ENCODE measurements at places on chromosomes 4 and X.
A peak's percentile ranks its signal among the peaks of the same experiment; 100 is the strongest.

- DNase-seq, result no peak
These were observed 143.9 kb downstream of the PTCHD1 start for GRCh38 chrX:23478561-23478960.

- no peak for DNase-seq
These were observed 20.3 kb downstream of the RGS12 start for GRCh38 chr4:3313139-3313538.

DNA sequence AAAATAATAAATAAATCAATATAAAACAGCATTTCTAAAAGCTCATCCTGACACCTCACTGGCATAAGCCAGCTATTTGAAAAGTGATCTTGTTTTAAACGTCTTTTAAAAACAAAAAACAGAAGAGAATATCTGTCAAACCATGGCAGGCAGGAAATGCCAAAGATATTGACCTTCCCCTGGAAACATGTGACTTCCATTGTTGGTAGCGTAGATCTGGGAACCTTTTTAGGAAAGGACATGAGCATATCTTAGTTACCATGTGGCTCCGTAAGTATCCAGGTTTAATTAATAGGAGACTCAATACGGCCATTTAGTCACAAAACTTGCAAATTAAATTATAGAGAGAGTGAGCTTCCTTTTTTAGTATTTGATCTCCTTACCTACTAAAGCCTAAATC lies 83.0 kb upstream of the KLHL4 start:
- DNase-seq, result no peak

DNA sequence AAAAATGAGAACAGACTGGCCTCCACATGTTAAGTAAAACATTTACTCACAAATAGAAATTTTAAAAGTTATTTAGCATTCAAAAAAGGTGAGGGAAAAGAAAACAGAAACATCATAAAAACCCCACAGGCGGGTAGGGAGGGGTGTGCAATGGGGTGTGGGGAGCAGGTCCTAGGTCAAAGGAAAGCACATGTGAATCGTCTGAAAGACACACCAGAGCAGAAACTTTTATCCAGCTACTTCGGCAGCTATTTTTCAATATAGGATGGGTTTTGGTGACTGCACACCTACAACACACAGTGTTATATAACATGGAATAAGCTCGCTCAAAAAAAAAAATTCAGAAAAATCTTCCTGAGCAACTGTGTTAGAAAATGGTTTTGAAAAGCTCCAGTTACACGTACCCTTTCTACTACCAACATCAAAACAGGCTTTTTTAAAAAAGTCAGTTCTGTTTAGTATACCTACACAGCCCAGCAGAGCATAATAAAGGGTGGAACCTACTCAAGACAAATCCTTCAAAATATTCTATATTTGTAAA lies 1.6 kb downstream of the OTUD4 start:
- DNase-seq, result peak; percentile 26

DNA sequence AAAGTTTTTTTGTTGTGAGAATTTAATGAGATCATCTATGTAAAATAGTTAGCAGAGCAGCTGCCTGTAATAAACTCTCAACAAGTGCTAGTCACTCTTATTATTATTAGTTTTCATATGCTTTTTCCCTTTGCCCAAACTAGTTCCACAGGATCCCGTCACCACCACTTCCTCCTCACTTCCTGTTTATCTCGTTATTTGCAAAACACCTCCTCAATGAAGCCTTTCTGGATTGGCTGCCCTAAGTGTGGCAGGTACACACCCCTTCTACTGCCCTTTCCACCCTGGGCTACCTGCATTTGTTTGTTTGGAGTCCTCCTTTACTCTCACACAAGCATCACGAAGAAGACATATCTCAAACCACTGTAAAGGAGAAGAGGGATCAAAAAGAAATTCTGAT lies 54.4 kb upstream of the KLF3 start:
- no peak for DNase-seq

DNA sequence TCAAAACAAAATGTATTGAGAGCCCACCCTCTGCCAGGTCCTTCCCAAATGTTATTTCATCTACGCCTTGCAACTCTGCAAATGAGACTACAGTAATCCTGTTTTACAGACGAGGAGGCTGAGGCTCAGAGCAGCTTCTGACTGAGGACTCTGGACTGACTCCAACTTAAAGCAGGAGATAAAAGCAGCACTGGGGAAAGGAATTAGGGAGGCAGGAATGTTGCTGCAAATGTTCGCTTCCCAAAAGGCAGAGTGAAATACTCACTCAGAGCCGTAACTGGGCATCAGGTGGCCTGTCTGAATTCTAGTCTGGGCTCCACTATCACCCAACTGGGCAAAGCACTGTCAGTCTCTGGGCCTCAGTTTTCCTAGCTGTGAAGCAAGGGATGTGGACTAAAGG lies 94.7 kb upstream of the SRD5A3 start:
- DNase-seq, result no peak

DNA sequence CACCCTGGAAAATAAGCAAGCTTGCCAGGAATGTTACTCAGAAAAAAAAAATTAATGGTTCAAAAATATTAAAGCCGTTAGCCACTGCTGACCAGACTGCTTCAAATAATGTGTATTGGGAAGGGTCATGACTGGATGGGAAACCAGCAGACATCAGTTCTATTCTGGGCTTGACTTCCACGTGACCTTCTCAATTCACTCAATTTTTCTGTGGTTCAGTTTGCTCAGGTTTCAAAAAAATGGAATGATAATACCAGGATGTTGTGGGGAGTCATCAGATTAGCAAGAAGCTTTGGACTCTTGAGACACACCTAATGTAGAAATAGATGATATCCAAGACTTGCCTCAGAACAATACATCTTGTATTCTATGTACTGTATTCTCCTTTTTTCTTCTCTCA lies 541.9 kb upstream of the BOD1L1 start:
- DNase-seq, result no peak

DNA sequence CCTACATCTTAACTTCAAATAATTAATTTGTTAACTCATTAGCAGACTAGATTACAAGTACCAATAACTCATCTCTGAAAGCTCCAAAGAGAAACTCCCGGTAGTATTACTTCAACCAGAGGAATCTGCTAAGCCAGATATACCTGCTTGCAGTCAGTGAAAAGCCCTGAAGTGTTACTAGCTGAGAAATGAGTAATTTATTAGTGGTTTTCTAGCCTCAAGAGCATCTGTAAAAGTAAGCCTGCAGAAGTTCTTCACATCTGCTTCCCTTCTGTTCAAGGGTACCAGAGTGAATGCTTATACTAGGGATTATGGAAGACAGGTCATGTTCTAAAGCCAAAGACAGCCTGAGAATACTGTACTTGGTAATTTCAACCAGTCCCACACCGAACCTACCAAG lies 34.7 kb downstream of the IRS4 start:
- DNase-seq, result no peak

GRCh38 chr4:135492439-135492838 lies 1290.8 kb upstream of the PABPC4L start:
- DNase-seq, result no peak

GRCh38 chr4:545612-546011 lies 30.5 kb downstream of the TMEM271 start:
- no peak for DNase-seq

- no peak for DNase-seq
These were observed 4.3 kb downstream of the TMPRSS11D start for GRCh38 chr4:67879486-67879885.

GRCh38 chr4:125105561-125105960 lies 209.2 kb upstream of the FAT4 start:
- DNase-seq, result no peak

DNA sequence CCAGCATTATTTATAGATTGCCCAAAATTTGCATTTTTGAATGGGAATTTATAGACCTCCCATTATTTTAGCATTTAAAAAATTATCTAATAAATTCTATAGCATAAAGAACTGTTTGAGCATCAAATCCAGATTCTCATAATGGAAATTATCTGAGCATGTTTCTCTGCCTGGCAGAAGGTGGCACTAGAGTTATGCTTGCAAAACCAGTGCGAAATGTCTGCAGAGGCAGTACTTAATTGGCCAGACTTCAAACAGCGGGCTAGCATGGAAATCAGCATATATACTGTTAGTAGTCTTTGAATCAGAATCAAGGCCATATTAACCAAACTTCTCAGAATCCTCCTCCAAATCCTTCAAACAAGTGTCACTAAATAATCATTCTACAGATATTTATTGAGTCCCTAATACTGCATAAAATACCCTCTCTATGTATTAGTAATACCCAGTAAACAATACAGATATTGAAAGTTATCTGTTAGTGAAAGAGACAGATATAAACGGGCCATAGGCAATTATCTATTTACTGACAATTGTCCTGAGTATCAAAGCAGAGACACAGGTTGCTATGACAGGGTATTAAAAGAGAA lies 78.7 kb upstream of the DCLK2 start:
- DNase-seq, result peak; percentile 9

DNA sequence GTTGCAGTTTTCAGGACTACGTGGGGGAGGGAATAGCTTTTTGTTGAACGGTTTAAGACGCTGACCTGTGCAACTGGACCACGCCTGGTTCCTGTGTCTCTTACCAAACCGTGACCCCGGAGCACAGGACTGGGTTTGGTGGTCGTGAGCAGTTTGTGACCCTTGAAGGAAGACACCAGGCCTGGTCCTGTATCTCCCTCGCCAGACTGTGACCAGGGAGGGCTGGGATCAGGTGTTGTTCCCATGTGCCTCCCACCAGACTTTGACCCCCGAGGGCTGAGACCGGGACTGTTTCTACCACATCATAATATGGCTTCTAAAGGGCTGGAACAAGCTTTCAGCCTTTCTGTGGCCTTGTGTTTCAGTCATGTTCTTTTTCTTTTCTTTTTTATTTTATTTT lies 683 bp downstream of the EBP start:
- no peak for DNase-seq

DNA sequence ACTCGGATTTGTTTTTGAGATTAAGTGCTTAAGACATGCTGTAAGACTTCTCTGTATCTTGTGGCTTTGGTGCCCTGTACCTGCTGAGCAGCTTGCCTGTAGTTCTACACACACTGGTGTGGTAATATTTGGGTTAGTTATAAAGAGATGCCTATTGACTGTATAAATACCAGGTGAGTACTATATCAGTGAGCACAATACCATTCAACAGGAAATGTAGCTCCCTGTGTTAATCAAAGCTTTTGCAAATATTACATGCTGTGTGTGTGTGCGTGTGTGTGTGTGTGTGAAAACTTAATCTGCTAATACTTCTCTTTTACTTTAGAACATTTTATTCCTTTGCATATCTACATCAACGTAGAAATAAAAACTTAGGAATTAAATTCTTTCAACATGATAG lies 30.1 kb downstream of the MYOZ2 start:
- DNase-seq, result no peak

DNA sequence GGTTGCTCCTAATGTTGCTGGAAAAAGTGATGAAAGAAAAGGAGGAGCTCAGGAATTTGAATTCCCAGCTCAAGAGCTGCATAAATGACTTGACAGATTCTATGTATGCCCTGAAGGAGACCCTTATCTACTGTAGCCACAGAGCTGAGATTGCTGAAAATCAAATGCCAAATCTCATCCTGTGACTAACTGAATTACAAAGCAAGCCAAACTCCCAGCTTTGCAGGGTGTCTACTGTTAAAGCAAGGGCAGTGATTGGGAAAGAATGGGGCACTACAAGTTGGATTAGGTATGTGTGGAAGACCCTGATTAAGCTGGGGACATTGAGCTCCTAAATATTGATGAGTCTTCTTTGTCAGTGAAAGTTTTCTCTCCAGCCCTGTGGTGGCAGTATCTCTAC lies 20.8 kb upstream of the SMIM9 start:
- DNase-seq, result no peak
